Activated CD8-positive, alpha-beta memory T cell treated with anti-CD3 and anti-CD28 coated beads for 1 hour (primary cell): ENCODE measurements at places on chromosomes 11 and 22.

DNA sequence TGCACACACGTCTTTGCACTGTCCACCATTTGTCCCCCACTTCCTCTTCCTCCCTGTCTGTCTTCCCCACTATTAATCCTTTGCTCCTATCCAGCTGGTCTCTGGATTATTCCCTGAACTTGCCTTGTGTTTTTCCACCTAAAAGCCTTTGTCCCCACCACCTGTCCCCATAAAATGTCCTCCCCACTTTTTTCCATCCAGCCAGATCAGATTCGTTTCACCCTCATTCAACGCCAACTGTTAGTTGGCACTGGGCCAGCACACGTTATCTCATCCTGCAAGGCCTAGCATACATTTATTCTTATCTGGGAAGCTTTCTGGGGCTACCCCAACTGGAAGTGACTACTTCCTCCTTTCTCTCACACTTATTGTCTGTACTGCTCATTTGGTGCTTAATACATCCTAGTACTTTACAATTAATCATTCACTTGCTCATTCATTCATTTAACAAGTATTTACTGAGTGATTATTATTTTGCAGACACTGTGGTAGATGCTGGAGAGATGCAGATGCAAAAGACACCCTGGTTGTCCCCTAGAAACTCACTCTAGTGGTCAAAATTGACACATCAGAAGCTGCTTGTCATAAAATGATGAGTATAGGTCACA is 96.2 kb downstream of the RASSF10 start:
- no peak for DNase-seq

- DNase-seq: no peak
These were observed 41.0 kb downstream of the CEP57 start for GRCh38 chr11:95831198-95831883.

GRCh38 chr22:27919942-27920755 is 1.1 kb upstream of the PITPNB start:
- no peak for DNase-seq

GRCh38 chr22:39097098-39098020 is at the start of gene APOBEC3H:
Gene APOBEC3H (plus strand): TSS chr22:39097244. CDS start chr22:39100279, 3,035 bp downstream.
- no peak for DNase-seq

DNA sequence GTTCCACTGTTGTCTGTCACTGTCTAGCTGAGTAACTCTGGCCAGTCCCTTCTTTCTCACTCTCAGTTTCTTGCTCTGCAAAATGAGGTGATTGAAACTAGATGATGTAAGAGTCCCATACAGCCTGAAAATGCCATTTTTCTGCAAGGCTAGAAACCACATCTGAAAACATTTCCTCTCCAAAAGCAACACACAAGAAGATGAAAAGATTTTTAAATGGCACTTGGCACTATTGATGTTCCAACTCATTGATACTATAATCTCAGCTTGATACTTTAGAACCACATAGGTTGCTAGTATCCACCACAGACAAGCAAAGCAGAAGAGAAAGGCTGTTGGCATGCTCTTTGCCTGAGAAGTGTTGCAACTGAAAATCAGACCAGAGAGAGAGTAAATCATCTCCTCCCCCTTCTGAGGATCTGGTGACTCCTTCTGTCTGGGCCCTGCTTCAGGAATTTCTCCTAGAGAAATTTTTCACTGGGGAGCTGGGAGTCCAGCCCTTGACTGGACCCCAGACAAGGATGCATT is 1217.9 kb downstream of the LRRC4C start:
- no peak for DNase-seq

GRCh38 chr11:20353829-20354434 is 9.6 kb upstream of the HTATIP2 start:
- no peak for DNase-seq

GRCh38 chr22:24417901-24418641 is 9.3 kb upstream of the ADORA2A start:
- DNase-seq: no peak

GRCh38 chr11:44939673-44940395 is 10.8 kb downstream of the TP53I11 start:
- DNase-seq: no peak

DNA sequence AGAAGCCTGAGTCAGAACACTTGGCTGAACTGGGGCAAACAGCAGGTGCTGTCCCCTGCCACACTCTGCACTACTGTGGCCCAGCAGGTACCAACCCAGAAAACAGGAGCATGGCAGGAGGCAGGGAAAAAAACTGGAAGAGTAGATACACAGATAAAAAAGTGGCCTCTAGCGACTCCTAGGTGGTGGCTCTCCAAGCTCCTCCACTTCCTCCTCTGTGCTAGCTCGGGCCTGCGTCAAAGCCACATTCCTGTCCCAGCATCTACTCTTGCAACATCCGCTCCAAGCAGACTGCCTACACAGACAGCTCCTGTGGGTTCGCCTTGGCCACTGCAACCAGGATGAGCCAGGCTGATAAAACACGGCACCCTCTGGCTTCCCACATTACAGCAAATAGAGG is 6.9 kb downstream of the OR8B12 start:
- no peak for DNase-seq

DNA sequence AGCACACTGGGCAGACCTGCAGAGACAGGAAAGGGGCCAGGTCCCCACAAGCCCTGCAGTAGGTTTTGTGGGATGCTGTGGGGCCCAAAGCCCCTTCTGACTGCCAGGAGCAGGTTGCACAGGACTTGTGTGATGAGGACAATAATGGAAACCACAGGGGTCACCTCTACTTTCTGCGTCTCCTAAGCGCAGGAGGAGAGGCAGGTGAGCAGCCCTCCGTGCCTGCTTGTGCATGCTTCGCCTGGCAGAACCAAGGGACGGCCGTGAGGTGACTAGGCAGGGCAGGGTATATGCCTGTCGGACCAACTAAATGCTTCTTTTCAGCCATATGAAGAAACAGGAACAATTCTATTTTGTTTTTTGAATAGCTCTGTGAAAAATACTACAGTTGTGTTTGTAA is 77.9 kb upstream of the PITPNB start:
- DNase-seq: no peak

- no peak for DNase-seq
These were observed 60.0 kb upstream of the NUP160 start for GRCh38 chr11:47908198-47908597.

- DNase-seq: no peak
These were observed 117.6 kb downstream of the PHF21B start for GRCh38 chr22:44892243-44892642.

DNA sequence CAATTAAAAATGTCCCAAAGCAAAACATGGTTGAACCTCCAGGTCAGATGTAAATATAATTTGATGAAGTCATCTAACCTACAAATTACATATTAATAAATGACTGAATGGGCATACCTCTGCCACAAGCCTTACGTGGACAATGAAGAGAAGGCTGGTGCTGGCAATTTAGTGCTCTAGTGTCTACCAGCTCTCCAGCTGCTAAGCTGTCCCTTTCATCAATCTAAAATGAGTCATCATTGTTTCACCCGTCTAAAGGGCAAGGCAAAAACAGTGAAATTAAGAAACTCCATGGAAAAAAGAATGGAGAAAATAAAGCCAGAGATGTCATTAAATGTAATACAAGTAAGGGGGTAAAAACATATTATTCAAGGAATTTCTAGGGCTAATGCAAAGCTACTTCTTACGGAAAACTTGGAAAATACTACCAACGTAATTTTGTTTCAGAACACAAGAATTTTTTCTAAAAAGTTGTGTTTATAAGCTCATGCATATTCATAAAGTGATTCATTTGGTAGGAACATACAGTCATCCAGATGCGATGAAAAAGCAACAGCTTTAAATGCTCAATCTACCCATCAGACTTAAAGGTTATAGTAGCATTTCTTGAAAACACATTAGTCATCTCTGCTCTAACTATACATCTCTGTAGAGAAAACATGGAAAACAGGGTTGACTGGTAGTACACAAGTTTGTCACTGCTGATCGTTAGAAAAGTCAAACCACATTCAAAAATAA is 71.5 kb downstream of the SIK3 start:
- DNase-seq: no peak

GRCh38 chr11:18677560-18677959 is 21.0 kb upstream of the TMEM86A start:
- no peak for DNase-seq

- no peak for DNase-seq
These were observed 223.1 kb upstream of the KIRREL3 start for GRCh38 chr11:127223633-127224032.

- no peak for DNase-seq
These were observed 22.2 kb upstream of the ZNF143 start for GRCh38 chr11:9438611-9439010.

DNA sequence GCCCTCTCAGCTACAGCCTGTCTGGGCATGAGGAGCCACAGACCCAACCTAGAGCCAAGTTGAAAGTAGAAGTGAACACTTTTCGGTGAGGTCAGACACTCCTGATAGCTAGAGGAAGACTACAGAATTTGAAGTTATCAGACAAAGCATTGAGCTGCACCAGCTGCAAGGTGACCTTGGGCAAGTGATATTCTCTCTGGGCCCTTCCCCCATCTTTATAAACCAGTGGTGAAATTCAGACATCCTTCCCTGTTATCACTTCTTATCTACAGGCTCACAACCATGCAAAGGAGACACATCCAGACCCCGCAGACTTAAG is 8.0 kb upstream of the PMM1 start:
- no peak for DNase-seq

DNA sequence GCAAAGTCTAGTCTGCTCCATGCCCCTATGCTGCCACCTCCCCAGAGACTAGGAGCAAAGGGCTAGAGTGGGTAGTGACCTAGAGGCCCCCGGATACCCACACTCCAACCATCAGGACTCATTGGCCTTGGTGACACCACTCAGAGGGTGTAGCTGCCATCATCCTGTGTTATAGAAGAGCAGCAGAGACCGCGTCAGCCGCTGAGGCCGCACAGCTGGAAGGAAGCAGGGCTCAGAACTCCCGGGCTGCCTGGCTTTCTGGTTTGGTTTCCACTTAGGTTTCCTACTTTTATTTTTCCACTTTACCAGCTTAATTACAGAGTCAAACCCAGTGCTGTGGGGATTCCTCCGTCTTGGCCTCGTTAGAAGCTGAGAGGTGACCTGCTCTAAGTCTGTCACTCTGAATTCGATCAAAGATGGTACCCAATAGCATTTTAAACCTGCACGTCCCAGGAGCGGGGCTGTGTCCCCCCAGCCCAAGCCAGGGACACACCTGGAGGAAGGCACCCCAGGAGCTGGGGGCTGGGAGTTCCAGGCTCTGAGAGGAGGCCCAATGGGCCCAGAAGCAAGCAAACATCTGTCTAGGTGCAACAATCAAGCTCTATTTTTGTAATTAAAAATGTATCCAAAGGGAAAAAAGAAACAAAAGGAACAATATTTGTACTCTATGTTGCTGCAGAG is 2.1 kb upstream of the CDKN1C start:
- DNase-seq: no peak

- no peak for DNase-seq
These were observed 62.5 kb downstream of the SYTL2 start for GRCh38 chr11:85748455-85748891.

DNA sequence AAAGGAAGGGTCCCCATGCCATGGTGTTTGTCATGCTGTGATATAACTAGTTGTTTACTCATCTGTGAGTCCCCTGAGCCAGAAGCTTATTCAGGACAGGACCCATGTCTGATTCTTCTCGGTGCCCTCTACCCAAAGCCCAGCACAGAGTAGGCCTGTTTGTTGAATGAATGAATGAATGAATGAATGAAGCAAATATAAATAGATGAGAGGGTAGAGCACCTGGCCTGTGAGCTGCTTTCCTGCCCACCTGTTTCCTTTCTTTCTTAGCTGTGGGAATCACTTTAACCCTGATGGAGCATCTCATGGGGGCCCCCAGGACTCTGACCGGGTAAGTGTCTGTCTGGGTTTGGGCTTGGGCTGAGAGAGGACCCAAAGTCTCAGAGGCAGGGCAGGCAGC is 7.2 kb downstream of the CCS start:
- DNase-seq: no peak

- DNase-seq: no peak
These were observed 2.3 kb downstream of the RASL10A start for GRCh38 chr22:29313126-29313575.

GRCh38 chr22:25630447-25630846 is 66.0 kb downstream of the GRK3 start:
- DNase-seq: no peak

GRCh38 chr22:24523873-24524272 is 28.7 kb downstream of the UPB1 start:
- no peak for DNase-seq

DNA sequence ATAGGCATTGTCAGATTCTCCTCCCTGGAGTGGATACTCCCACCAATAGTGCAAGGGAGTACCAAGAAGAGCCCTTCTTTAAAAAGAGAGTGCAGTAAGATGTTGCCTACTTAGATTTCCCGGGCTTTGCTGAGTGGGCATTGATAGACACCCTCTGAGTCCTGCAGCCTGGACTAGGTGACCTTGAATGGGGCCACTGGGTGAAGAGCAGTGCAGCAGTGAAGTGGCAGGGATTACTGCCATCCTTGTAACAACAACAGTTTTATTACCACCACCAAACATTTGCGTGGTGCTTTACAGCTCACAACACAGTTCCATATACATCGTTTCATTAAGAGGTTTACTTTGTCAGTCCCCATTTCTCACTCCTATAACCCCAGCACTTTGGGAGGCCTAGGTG is 59.4 kb downstream of the MICAL2 start:
- no peak for DNase-seq

DNA sequence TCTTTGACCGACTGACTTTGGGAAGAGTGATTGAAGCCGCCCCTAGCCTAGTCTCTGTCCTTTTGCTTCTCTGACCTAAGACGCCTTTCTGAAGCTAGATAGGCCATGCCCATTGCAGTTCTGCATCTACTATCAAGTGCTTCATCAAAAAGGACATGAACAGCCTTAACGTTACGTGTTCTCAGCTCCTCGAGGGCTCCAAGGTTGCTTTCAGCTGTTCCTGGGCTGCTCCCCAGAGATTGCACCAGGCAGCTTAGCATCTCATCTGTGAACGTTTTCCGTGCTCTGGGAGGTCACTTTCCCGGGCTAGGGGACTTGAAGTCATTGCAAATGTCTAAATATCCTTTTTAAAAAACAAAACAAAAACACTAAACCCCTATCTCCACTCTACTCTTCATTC is 13.9 kb downstream of the MICAL2 start:
- DNase-seq: no peak

DNA sequence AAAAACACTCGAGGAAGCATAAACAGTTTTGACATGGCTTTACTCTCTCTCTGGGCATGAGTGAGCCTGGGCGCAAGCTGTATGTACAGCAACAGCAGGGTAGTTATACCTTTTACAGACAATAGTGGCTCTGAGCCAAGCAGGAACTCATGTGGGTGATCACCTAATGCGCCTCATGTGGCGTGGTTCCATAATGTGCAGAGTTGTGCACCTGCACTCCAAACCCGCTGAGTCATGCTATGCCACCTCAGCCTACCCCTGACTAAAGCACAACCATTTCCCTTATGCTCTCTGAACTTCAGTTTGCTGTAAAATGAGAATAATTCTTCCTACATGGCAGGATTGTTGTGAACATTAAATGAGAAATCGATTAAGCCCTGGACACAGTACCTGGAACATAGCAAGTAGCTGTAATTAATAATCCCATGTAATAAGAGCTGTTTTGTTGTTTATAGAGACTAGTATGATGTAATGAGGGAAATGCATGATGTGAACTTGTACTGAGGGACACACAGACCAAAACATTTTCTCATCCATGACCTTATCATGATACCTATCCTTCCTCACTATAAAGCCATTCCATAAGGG is 71.6 kb downstream of the CCDC34 start:
- DNase-seq: no peak
